Thymus (tissue), 14 donors: ENCODE measurements at places on chromosomes 3 and 15. TPM values are rescaled to one million over a fixed set of nuclear protein-coding genes. Genes with fewer than 3 reads are reported as not detected.

Gene CORO2B
- total RNA-seq: 0.57 TPM

DNA sequence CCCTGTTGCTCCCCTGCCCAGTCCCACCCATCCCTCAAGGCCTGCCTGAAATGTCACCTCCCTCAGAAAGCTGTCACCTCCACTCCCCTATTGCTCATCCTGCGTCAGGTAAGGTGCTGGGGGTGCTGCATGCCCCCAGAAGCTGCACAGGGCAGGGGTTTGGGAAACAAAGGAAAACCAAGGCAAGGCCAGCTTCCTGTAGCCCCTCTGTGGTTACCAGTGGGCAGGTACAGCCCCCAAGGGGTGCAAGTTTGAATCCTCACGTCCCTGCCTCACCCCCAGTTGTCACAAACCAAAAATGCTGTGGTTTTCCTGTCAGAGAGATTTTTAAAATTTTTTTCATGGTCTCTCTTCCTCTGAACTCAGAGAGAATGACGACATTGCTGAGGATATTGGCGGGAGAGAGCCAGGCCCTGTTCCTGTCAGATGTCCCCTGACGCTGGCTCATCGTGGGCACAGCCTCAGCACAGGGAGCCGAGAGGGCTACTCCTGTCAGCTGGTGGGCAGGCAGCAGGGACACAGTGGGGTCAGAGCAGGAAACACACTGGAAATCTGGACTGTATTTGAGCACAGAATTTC is 27.0 kb downstream of the PSTPIP1 start:
- DNase-seq: no peak

DNA sequence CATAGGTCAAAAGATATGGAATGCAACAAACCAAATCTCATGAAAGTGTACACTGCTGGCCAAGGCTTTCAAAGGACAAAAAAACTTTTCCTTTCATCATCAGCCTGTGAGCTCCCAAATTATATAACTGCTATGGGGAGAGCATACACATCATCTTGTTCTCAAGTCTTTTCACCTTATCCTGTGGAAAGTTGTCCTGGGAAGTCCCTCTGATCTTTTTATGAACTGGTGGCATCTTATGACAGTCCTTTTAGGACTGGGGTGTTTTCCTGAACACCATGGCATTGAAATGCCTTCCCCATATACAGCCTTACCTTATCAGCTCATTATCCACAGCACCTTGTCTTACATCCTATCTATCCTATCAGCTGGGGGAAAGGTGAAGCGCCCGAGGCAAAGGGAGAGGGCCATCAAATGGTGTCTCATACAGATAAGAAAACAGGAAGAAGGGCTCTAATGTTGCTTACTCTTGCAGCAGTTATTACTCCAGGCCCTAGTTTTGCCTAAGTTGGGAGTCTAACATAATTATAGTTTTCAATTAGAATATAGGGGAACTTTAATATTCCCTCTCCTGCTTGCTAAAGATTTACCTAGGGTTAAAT is 61.5 kb upstream of the GOLIM4 start:
- DNase-seq: no peak

DNA sequence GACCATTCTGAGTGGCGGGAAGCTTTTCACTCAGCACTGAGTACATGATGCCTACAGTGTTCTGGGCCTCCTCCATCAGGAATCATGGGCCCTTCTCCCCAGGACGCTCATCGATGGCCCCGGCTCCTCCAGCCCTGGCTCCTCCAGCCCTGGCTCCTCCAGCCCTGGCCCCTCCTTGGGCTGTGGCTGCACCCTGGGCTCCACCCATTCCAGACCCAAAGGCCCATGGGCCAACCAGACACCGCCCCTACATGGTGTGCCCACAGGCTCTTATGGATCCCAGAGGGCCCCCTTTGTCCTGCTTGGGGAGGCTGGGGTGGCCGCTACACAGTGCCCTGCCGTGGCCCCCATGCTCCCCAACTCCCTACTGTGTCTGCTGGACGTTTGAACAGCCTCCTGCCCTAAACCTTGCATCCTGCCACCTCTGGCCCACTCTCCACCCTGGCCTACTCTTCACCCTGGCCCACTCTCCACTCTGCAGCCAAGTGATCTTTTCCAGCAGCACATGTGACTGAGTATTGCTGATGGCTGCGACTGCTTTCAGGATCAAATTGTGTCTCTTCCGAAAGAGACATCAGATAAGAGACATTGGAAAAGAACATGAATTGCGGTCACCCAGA is 57.9 kb downstream of the APBA2 start:
- no peak for DNase-seq

- DNase-seq: no peak
These were observed 280.4 kb downstream of the FHIT start for GRCh38 chr3:60970850-60971249.

Gene AMIGO3
- total RNA-seq: 0.19 TPM

GRCh38 chr3:129059311-129059958 is 1.1 kb upstream of the GP9 start:
- DNase-seq: no peak

DNA sequence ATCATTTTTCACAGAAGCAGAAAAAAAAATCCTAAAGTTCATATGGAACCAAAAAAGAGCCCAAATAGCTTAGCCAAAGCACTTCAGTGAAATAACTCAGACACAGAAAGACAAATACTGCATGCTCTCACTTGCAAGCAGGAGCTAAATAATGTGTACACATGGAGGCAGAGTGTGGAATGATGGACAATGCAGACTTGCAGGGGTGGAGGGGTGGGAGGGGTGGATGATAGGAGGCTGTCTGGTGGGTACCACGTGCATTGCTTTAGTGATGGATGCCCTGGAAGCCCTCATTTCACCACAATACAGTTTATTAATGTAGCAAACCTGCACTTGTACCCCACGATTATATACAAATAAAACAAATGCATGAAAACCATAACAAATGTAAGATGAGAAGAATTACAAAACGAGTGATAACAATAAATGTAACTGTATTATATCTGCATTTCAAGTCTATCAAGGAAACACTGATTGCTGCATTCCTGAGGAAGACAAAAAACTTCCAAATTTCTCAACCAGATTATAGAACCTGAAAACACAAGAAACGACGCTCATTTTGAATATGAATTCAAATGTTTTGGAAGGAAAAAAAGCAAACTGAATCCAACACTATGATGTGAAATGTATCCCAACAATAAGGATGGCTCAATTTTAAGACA is 96.5 kb downstream of the DLG1 start:
- no peak for DNase-seq

Gene PPP2R3A
- total RNA-seq: 0.80 TPM

DNA sequence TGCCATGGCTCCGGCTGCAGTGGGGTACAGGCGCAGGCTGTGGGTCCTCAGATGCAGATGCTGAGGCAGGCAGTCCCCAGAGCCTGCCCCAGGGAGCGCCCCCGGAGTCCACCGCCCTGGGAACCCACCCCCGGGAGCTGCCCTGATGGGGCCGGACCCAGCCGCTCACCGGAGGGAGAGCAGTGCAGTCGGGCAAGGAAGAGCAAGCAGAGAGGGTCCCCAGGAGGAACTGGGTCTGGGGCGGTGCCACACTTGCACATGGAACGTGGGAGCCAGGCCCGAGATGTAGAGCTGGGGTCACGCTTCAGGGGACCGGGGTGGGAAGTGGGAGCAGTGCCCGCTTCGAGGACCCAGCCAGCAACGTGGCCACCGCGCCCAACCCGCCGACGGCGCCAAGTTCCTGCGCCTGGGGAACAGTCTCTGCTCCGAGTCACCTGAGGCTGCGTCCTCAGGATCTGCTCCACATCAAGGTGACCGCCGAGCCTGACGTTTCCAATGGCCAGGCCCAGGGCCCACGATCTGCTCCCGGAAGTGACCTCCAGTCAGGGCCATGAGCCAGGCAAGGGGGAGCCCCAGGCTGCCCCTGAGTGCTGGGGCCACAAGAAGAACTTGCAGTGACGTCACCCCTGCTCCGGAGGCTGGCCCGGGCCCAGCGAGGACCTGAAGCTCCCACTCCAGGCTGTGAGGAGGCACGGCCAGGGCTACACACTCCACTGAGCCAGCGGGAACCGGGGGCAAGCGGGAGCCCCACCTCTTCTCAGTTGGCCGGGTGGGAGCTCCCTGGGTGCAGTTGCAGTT is 27.0 kb upstream of the TFG start:
- no peak for DNase-seq

Gene TOP2B
- 186 TPM for total RNA-seq

GRCh38 chr3:52175416-52176179 is 21.4 kb upstream of the POC1A start:
- no peak for DNase-seq

GRCh38 chr3:194095464-194095863 is 40.5 kb upstream of the HES1 start:
- no peak for DNase-seq

DNA sequence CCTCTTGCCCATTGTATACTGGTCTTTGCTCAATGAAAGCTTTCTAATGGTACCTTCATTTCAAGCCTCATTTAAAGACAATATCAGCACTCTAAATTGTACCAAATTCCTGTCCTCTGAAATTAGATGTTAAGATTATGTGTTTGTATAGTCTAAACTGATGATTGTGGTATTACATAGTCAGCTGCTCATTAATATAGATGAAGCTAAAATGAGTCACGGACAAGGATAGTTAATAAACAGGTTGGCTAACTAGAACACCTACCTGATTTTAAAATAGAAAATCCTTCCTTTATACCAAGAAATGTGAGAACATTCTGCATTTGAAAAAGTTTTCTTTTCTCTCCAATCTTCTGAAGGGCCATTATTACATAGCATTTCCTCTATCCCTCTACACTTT is 2.9 kb downstream of the PRKCI start:
- DNase-seq: no peak

- no peak for DNase-seq
These were observed 102.5 kb downstream of the IQSEC1 start for GRCh38 chr3:12970684-12971083.

GRCh38 chr3:40617084-40617483 is 92.3 kb downstream of the ZNF621 start:
- DNase-seq: no peak

- peak; percentile 32 for DNase-seq
These were observed 54.3 kb downstream of the DGKG start for GRCh38 chr3:186307594-186308221.

DNA sequence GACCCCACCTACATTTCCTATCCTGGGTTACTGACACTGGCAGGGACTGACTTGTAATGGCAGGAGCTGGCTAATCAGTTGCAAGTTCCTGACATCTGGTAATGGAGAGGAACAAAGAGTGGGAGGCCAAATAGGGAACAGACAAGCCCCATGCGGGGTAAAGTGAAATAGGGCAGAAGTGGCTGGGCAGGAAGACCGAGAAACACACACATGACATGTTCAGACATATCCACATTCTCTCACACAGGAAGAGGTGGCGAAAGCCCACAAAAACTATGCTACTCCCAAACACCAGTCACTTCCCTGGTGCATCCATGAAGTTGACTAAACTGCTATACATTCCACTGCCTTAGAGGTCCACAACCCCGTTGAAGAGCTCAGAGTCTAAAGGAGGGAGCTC is 394.1 kb upstream of the TBL1XR1 start:
- no peak for DNase-seq

DNA sequence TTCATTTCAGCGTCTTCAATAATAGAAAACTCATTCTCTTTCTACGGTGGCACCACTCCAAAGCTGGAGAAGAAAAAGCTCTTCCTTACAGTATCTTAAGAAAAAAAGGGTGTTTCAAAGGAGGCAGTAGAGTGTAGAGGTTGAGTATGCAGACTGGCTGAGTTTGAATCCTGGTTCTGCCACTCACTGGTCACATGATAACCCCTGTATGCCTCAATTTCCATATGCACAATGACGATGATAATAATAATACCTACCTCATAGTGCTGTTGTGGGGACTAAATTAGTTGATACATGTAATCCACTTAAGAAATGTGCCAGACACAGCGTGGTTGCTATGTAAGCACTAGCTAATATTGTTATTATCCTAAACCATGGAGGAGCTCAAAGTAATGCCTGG is 4.5 kb downstream of the ANP32A start:
- DNase-seq: no peak

Gene HTR3E
- total RNA-seq: not detected

DNA sequence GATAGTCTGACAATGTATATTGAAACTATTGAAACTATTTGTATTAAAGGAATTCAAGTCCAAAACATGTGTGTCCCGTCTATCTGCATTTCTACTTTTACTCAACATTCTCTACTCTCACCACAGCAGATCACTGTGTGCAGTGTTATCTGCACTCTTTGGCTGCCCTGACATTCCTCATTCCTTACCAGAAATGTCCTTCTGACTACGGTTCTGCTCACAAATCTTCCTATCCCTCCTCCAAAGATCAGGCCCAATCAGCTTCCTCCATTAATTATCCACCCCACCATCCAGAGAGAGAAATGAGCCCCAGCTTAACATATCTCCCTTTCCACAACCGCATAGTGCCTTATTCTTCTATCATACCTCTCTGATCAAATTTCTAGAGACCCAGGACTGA is 94.7 kb downstream of the TBL1XR1 start:
- DNase-seq: no peak

GRCh38 chr3:187276397-187277128 is 15.0 kb downstream of the MASP1 start:
- DNase-seq: no peak

DNA sequence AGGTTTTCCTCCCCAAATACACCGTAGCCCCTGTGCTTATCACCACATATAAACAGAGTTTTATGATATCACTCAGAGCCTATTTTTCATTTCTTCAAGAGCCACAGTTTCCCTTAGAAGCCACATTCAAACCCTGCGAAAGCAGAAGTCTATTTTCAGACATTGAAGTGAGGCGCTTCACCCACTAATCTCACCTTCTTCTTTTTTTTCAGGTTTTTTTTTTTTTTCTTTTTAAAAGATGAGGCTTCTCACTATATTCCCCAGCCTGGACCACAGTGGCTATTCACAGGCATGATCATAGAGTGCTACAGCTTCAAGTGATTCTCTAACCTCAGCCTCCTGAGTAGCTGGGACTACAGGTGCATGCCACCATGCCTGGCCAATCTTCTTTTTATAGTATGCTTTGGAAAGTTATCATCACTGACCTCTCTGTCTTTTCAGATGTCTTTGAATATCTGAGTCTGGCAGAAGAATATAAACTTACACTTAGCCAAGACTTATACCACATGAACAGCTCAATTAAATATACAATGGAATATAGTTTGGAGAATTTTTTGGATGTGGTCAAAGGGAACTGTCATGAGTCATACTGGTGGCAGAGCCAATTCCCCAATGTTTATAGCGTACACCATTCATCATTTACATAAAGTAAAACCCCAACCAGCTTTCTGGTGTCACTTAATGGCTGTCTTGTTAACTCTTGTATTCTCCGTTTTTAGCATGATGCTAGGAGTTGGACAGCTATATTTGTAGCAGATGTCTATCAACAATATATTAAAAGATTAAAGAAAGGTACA is 59.7 kb upstream of the CCDC50 start:
- no peak for DNase-seq

Gene FAM3D
- total RNA-seq: 0.14 TPM

- DNase-seq: no peak
These were observed 27.8 kb downstream of the DPH3 start for GRCh38 chr3:16236856-16237393.

Gene ANKRD34C
- total RNA-seq: under 0.01 TPM
